ENCODE measurements at places on chromosomes 5 and 9.

DNA sequence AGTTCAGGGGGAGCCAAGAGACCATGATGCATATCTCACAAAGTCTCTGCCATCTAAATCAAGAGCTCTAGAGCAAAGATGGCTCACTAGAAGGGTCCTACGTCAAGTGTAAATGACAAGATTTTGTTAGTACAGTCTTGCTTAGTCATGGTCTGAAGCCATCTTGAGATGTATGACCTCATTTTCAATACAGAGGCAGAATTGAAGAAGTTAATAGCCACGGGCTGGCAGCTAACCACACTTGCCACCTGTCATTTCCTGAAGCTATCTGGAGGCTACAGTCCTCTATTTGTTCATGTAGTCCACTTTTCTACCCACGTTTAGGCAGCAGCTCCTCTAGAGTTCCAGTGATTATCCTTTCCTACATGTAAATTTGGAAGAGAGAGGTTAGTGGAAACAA is 231.7 kb upstream of the CDH12 start:
- no peak for DNase-seq

DNA sequence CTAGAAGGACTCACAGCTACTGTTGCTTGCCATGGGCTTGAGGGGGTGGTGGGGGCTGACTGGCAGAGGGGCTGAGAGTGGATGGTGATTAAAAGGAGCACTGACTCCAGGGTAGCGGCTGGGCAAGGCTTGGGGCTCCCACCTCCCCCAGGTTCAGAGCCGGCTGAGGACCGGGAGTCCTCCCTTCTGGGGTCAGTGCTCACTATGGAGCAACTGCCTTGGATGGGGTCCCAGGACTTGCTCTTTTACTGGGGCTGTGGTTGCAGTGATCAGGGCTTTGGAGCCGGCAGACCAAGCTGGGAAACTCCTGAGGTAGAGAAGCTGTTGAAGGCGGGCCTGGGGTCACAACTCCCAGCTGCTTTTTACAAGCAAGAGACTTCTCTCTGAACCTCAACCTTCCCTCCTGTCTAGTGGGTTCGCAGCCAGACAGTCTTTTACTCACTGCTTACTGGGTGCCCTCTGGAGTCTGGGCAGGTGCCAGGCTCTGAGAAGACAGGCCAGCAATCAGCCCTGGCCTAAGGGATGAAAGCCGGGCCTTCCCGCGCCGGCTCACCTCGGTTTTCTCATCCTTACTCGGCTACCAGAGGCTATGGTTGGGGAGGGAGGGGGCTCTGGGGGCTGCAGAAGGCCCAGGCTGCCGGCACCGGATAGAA is 795 bp upstream of the ASS1 start:
- no peak for DNase-seq

- DNase-seq = no peak
These were observed 2.9 kb upstream of the PRRC2B start for GRCh38 chr9:131391020-131391419.

DNA sequence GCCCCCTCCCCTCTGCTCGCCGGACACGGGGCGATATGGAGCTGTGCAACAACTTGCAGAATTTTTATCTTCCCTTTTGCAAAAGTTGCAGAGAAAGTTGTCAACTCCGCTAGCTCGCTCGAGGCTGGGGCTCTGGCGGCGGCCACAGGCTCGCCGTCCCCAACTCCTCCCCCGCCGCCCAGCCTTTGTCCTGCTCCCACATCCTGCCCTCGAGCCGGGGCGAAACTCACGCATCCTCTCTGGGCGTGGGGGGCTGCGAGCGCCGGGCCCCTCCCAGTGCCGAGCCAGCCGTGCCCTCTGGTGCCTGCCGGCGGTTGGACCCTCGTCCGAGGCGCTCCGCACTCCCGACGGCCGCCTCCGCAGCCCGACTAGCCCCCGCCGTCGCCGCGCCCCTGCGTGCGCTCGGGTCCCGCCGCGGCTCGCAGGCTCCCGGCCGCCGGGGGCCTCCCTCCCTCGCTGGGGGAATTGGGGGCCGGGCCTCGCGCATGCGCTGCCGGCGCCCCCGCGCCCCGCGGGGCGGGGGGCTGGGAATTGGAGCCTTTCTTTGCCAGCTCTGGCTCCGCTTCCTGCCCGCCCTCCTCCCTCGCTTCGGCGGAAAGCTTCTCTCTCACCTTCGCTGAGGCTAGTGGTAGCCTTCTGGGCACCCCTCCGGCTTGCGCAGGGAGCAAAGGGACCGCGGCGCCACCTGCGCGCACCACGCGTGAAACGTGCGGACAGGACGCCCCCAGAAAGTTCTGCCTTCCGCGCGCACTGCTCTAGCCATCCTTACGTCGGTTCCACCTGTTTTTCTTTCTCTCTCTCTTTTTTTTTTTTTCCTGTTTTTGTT is at the start of gene CCNJL:
CCNJL (minus strand) TSS at position 431 of the 826 bp plus-strand sequence. CDS start 641 bp downstream, outside the sequence.
- peak; percentile 19 for DNase-seq

- DNase-seq = no peak
These were observed 5.8 kb downstream of the OCLN start for GRCh38 chr5:69498384-69498783.

- DNase-seq = no peak
These were observed 404.9 kb downstream of the CDK5RAP2 start for GRCh38 chr9:120175031-120175430.

- peak; percentile 98 for DNase-seq
These were observed 2.1 kb downstream of the MSANTD3 start for GRCh38 chr9:100428871-100429654.

GRCh38 chr9:122468735-122469134 is 9.0 kb downstream of the OR1J1 start:
- DNase-seq = peak; percentile 62

DNA sequence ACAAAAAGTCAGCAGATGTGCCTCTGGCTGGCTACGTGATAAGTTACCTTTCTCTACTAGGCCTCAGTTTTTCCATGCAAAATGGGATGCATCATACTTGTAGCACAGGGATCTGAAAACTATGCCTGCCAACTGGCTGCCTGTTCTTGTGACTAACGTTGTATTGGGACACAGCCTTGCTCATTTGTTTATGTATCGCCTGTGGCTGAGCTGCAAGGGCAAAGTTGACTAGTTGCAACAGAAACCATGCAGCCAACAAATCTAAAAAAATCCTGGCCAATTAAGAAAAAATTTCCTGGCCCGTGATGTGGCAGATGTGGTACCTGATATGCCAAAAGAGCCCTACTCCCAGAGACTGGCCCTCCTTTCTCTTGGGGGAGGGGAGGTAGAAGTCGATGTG is 131.3 kb downstream of the SEC61B start:
- peak; percentile 94 for DNase-seq

- DNase-seq = peak; percentile 47
These were observed 218.1 kb upstream of the CD180 start for GRCh38 chr5:67414712-67415111.

DNA sequence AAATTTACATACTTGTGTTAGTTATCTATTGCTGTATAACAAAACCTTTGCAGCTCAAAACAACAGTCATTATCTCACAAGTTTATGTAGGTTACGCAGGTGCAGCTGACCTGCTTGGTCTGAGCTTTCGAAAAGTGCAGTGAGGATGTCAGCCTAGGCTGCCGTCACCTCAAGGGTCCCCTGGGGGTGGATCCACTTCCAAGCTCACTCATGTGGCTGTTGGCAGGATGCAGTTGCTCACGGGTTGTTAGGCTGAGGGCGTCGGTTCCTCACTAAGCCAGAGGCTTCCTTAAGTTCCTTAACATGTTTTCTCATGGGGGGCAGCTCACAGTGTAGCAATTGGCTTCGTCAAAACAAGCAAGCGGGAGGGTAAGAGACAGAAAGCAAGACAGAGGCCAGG is 139.8 kb downstream of the DOCK8 start:
- no peak for DNase-seq

- no peak for DNase-seq
These were observed 9.9 kb downstream of the EXOSC2 start for GRCh38 chr9:130703501-130703900.

GRCh38 chr5:102778478-102778877 is 23.4 kb downstream of the PAM start:
- DNase-seq = peak; percentile 74

- DNase-seq = peak; percentile 84
These were observed 21.6 kb upstream of the GRPEL2 start for GRCh38 chr5:149323621-149324205.

DNA sequence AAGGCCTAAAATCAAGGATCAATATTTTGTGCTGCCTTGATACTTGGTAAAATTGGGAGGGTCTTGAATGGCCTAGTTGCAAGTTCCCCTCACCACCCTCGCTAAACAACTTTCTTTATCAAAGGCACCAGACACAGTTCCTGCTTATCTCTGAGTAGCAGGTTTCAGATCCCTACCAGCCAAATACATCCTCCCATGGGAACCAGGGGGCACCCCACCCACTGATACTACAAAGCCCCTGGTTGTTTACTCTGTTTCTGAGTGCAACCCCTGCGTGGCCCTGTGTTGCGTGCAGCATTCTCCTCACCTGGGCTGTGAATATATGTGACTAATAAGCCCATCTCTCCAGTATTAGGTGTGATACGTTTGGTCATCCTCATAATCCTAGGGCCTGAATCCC is 314.9 kb downstream of the DRD1 start:
- no peak for DNase-seq

GRCh38 chr9:2919347-2919746 is 75.5 kb upstream of the PUM3 start:
- DNase-seq = peak; percentile 76

DNA sequence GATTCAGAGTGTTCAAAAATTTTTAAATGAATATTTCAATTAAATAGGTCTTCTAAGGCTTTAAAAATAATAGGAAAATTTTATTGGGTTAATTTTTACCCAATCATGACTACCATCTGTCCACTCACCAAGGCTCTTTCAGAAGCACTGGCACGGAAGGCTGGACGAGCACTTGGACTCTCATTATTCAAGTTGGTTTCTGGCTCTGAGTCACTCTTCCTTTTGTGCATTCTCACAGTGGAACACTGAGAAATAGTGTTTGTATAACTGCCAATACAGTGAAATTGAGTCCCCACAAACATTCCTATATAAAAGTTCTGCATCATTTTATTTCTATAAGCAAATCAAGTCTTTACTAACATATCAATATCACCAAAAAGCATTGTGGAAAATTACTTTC is 1149.0 kb downstream of the EFNA5 start:
- DNase-seq = peak; percentile 26

Measured in cardiac fibroblast (primary cell).